Activated T-cell treated with anti-CD3 and anti-CD28 coated beads, Interleukin-2, amount 50 U/mL, for 1 hour (primary cell): ENCODE measurements at places on chromosomes 1 and 21.

GRCh38 chr1:103267893-103268292 lies 159.6 kb upstream of the COL11A1 start:
- DNase-seq: no peak

DNA sequence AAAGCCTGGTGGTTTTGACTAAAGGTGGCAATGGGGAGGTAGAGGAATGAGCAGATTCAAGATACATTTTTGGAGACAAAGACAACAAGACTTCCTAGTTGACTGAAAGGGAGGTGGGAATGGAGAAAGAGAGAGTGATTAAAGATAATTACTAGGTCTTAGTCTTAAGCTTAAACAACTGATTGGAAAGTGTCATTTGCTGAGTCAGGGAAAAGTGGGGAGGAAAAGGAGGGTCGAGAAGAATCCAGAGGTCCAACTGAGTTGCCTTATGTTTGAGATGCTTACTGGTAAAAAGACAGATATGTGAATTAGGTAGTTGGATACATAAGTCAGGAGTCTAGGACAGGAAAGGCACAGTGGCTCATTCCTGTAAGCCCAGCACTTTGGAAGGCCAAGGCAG lies 179.3 kb downstream of the RGS7 start:
- DNase-seq: no peak

GRCh38 chr1:243718893-243719292 lies 131.2 kb downstream of the AKT3 start:
- no peak for DNase-seq

GRCh38 chr1:15132965-15133364 lies 20.6 kb upstream of the TMEM51 start:
- DNase-seq: no peak

- DNase-seq: no peak
These were observed 7.6 kb upstream of the RGS16 start for GRCh38 chr1:182611787-182612186.

DNA sequence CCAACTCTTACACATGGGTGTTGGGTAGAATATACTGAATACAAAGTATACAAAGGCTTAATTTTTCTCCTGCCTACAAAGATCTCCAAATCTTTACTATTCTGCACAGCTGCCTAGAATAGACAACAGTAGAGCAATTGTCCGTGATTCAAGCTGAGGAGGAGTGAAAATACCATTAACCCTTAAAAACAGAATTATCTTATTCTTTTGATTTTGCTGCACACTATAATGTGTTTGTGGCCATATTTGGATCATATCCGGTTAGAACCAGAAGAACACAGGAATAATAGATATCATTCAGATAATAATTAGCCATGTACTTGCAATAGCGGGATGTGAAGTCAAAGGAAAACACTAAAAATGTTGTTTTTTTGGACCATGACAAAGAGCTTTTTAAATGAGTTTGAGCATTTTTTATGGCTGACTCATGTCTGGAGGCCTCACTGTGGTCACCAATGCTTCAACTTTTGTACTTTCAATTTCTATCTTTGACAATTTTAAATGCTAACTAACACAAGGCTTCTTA lies 197.6 kb upstream of the FOXD3 start:
- no peak for DNase-seq

DNA sequence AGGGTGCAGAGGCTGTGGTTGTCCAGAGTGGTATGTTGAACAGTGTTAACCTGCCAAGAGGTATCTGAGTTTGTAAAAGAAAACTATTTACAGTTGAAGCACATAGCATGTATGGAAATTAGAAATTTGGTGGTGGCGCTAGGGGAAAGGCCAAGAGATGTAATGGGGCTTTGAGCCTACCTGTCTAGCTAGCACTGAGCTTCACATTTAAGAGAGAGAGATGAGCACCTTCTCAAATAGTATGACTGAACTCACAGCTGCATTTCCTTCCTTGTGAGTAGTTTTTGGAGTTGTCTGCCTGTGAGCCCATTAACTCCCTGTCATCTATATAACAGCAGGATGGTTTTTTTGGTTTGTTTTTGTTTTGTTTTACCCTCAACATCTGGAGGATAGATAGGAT lies 4.0 kb downstream of the CLIC4 start:
- no peak for DNase-seq

- DNase-seq: no peak
These were observed 16.9 kb upstream of the IFI16 start for GRCh38 chr1:158992787-158993312.

GRCh38 chr1:221672965-221673364 lies 68.9 kb downstream of the DUSP10 start:
- no peak for DNase-seq

DNA sequence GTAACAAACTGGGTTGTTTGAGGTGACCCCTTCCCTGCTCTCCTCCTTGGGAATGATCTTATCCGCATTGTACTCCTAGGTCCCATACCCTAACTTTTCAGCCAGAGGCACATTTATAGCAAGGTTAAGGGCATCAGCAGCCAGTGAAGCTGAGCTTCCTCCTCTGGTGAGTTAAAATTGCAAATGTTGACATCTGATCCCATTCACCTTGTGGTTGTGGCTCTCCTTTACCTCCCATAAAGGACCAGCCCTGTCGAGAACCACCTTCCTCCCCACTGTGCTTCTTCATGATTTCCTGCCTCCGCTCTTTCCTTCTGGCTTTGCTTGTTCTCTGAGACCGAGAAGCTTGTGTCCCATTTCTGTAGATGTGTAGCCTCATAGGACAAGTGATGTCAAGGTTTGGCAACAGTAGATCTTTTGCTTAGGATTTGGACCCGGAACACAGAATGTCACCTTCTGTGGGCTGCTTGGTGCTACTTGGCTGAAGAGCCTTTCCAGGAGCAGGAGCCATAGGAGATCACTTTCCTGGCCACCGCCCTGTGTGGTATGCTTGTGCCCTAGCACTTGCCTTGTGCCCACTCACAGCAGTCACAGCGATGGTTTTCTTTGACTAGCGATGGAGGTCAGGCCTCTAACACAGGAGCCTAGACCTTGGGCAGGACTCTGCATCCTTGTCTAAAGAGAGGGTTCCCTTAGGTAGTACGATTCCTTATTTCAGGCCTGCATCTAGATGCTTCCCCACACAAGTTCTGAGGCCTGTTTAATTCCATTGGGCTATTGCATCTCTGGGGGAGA lies 18.8 kb downstream of the SZRD1 start:
- DNase-seq: no peak

DNA sequence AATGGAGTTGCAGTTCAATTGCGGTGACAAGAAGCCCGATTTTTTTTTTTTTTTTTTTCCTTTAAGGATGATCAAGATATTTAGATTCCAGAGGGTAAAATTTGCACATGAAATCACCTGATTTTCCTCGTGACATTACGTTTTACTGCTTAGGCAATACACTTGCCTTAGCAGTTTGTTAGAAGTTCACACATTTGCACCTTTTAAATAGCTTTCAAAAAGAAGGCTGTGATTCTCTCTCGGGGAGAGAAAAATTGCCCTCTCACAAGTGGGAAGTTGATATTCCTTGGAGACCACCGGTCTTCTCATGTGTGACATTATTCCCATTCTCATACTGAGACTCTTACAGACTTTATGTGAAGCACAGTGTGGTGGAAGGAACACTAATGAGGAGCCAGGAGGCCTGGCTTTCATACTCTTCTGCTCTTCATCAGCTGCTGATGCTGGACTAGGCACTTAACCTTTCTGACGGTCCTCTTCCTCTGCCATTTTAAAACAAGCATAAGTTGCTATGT lies 69.8 kb upstream of the HSPA13 start:
- DNase-seq: no peak

GRCh38 chr1:246032031-246032551 lies 475.0 kb downstream of the SMYD3 start:
- no peak for DNase-seq

DNA sequence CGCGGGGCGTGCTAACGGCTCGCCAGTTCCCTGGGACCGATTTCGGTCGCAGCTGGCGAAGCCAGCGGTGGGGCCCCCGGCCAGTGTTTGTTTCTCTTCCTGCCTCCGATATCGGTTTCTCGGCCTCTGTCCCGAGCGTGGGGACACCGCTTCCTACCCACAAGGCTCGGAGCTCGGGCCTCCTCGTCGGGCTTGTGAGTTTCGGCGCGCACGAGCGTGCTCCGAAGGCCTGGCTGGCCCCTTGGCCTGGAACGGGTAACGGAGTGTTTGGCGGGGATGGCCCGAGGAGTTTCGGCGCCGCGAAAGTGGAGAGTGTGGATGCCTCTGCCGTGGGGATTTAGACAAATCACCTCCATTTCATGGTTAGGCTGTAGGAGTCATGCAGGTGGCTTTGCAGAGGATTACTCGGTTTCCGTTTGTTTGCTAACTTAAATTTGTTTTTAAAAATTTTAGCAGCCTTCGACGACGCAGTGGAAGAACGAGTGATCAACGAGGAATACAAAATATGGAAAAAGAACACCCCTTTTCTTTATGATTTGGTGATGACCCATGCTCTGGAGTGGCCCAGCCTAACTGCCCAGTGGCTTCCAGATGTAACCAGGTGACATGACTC lies 559 bp downstream of the RBBP4 start:
- DNase-seq: no peak

GRCh38 chr1:212256369-212256768 lies 28.8 kb upstream of the PPP2R5A start:
- DNase-seq: peak; percentile 24

- DNase-seq: peak; percentile 59
These were observed 93.3 kb downstream of the PDE9A start for GRCh38 chr21:42746593-42747275.

DNA sequence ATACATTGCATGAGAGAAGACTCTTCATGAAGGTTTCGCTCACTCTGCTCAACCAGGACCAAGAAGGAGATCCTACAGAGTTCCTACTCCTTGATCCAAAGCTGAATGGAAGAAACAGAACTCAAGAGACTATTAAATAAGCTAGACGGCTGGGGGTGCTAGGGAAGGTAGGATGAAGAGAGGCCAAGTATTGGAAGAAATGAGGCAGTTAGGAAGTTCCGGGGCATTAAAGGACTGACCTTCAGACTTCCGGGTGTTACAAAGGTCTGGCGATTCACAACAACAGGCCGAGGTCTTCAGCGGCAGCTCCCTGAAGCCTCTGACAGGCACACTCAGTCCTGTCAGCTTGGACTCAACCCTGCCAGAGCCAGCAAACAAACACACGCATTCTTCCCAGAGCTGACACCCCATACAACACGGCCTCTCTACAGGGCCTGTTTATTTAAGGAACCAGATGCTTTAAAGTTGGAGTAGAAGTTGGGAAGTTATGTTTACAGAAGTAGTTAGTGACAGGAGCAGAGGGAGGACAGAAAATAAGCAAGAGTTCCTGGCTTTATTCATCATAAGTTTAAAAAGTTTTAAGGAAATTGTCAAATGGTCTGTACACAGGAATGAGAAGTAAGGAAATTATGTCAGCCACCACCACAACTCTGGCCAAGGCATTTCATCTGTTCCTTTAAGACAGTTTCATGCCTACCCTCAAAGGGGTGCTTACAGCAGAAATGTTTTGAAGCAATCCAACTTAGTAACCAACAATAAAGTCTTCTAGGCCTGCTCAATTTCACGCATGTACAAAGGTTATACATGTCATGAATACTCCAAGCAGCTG lies 4.7 kb downstream of the SORT1 start:
- no peak for DNase-seq

- DNase-seq: no peak
These were observed 28.0 kb downstream of the TMEM51 start for GRCh38 chr1:15181564-15181963.

- no peak for DNase-seq
These were observed 36.9 kb upstream of the COA6 start for GRCh38 chr1:234336359-234336758.

DNA sequence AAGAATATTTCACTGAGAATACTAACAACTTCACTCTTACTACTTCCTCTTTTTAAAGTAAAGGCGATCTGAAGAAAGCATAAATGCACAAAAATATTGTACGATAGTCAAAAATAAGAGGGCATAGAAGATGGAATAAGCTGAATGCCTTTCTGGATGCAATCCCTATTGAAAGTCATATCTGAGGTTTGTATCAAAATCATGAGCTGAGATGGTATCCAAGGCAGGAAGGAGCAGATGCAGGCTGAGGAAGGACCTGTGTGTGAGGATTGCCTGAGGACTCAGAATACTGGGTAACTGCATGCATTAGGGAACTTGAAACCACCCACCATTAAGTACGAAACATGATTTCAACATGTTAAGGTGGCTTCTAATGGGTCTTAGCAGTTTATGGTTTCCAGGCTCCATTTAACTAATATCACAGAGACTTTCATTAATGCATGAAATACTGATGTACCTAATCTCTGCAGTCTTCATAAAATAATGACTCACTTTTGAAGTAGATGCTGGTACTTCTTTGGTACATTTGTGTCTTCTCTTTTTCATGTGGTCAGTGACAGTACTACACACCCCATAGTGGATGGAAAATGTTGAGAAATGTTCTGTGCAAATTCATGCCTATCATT lies 29.6 kb upstream of the RGS1 start:
- no peak for DNase-seq

GRCh38 chr1:107724648-107725047 lies 240.3 kb downstream of the VAV3 start:
- no peak for DNase-seq

DNA sequence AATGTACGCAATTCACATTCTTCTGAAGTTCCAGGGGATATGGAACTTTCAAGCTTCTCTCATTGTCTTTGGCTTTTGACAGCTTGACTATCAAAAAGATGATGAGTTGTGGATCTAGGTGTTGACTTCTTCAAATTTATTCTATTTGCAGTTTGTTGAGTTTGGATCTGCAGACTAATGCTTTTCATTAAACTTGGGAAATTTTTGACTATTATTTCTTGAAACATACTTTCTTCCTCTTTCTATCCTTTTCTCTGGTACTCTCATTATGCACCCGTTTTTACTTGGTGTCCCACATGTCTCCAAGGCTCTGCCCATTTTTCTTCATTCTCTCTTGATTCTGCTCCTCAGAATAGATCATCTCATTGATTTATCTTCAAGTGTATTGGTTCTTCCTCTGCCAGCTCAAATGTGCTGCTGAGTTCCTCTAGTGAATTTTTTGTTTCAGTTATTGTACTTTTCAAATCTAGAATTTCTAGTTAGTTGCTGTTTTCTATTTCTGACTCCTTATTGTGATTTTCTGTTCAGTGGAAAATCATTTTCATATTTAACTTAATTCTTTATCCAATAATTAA lies 49.4 kb downstream of the CYP2J2 start:
- DNase-seq: no peak

GRCh38 chr21:26238646-26239045 lies 68.1 kb upstream of the APP start:
- DNase-seq: no peak
